ENCODE measurements at places on chromosomes 5 and 9.

- peak; percentile 62 for DNase-seq
Measured at GRCh38 chr9:37974506-37975173, 70.7 kb upstream of the SLC25A51 start.

GRCh38 chr5:127031147-127031862 is 947 bp upstream of the MARCHF3 start:
- DNase-seq = peak; percentile 40

- no peak for DNase-seq
Measured at GRCh38 chr9:10930081-10930480, 317.3 kb upstream of the PTPRD start.

DNA sequence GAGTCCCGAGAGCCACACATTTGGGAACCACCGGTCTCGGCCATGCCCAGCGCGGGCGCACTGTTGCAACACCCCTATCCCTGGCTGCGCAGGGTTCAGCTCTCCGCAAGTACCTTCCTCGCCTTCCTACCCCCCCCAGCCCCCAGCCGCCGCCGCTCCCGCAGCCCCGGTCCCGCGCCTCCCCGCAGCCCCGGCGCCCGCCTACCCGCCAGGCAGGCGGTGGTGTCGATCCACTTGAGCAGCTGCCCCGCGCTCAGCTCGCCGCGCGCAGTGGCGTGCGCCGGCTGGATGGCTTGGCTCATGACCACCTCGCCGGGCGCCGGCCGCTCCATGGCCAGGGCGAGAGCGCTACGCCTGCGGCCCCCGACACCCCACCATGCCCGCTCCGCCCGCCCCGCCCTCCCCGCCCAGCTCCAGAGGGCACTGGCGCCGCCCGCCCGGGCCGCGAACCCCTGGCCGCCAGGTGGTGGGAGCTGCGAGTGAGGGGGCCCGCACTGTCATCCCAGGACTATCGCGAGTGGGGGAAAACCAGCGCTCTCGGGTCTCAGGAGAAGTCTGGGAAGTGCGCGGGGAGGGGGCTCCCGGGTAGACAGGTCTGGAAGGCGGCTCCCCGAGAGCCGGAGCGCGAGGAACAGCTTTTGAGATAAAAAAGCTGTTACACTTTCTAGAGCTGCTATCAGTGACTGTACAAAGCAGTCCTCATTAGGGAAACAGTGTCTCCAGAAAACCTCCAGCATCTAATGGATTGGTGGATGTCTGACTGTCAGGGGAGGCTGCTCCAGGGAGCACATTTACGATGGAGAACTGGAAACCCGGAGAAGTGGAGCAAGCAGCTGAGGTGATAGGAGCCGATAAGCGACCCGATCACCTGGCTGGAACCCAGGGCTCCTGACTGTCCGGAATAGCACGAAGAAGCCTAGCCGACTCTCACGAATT is at the start of gene ACOT12:
ACOT12 (minus strand) TSS at position 352 of the 936 bp plus-strand sequence; CDS start at position 332, 20 bp downstream.
- DNase-seq = peak; percentile 35

DNA sequence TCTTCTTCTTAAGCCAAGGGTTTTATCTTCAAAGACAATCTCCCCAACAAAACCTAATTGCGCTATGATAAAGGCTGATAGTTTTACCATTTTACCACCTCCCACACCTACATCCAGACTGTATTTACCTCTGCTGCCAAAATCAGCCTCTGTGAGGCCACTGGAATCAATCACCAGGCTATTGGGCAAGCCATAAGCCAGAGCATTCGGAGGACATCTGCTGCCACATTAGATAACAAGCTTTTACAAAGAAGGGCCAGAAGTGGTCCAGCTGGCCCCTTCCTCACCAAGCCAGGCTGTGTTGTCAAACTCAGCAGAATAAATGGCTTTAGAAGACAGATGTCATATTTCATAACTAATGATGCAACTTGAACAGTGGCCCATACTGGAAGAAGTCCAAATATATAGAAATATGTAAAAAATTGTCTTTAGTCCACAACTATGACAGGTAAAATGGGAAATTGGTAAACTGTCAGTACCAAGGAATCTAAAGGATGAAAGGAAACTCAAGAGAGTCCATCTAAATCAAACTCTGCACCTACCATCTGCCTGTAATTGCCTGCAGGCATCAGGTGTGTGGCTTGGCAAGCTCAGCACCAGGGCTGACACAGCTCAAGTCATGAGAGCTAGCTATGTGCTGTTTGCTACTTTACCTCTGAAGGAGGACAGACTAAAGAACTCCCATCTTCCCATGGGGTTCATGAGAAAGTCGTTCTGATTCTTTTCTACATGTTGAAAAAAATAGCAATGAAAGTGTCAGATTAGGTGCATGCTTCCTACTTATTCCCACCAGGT is 16.1 kb downstream of the SLC45A2 start:
- DNase-seq = no peak

DNA sequence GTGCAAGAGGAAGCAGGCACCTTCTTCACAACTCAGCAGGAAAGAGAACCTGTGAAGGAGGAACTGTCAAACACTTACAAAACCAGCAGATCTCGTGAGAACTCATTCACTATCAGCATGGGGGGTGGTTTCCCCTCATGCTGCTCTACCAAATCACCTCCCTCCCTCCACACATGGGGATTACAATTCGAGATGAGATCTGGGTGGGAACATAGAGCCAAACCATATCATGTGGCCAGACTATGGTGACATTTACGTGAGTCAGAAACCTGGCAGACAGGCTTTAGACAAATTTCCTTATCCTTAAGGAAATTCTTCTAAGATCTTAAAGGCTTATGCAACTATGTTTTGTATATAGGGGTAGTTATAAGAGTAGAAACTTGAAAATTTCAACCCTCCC is 8.7 kb upstream of the AOPEP start:
- DNase-seq = no peak

GRCh38 chr9:100581081-100581480 is 3.2 kb downstream of the CAVIN4 start:
- DNase-seq = no peak

- no peak for DNase-seq
Measured at GRCh38 chr9:117103438-117104110, 311.3 kb downstream of the ASTN2 start.

GRCh38 chr9:38216572-38216971 is 147.5 kb upstream of the SHB start:
- no peak for DNase-seq

- peak; percentile 23 for DNase-seq
Measured at GRCh38 chr5:44565902-44566301, 176.7 kb upstream of the FGF10 start.

Data from hepatocyte (in vitro differentiated cells).